Endodermal cell (in vitro differentiated cells): ENCODE measurements at places on chromosomes 1 and 21. TPM values are rescaled to one million over a fixed set of nuclear protein-coding genes. Genes with fewer than 3 reads are reported as not detected.
A peak's percentile ranks its signal among the peaks of the same experiment; 100 is the strongest.

The WNT3A gene
- 0.11 to 0.17 TPM (median 0.12 TPM) in 3 replicates for total RNA-seq

The PTPN22 gene
- total RNA-seq: not detected in 3 replicates

The ANGPTL7 gene
- total RNA-seq: not detected in 2 replicates

The LCE1D gene
- total RNA-seq: not detected in 2 replicates

The EPHA2 gene
- total RNA-seq: 56.5 to 57.8 TPM (median 57.2 TPM) in 3 replicates

The NTNG1 gene
- total RNA-seq: 2.6 and 3.5 TPM in 2 replicates

The KRTAP13-2 gene
- total RNA-seq: not detected in 2 replicates

The CITED4 gene
- 9.0 and 10.5 TPM in 2 replicates for total RNA-seq

GRCh38 chr1:40032240-40032891, 8.2 kb upstream of the CAP1 start:
- peak; percentile 73 for DNase-seq

- no peak for DNase-seq
These were observed 11.6 kb downstream of the KYAT3 start for GRCh38 chr1:88980870-88981269.

- DNase-seq: no peak
These were observed 272.6 kb upstream of the PLXNA2 start for GRCh38 chr1:208516780-208517179.

GRCh38 chr1:7432102-7432899, 338.8 kb upstream of the VAMP3 start:
- no peak for DNase-seq

- no peak for DNase-seq
These were observed 16.1 kb downstream of the ENSA start for GRCh38 chr1:150613061-150613920.

- no peak for DNase-seq
These were observed 15.2 kb downstream of the PLA2G2F start for GRCh38 chr1:20154301-20154831.

DNA sequence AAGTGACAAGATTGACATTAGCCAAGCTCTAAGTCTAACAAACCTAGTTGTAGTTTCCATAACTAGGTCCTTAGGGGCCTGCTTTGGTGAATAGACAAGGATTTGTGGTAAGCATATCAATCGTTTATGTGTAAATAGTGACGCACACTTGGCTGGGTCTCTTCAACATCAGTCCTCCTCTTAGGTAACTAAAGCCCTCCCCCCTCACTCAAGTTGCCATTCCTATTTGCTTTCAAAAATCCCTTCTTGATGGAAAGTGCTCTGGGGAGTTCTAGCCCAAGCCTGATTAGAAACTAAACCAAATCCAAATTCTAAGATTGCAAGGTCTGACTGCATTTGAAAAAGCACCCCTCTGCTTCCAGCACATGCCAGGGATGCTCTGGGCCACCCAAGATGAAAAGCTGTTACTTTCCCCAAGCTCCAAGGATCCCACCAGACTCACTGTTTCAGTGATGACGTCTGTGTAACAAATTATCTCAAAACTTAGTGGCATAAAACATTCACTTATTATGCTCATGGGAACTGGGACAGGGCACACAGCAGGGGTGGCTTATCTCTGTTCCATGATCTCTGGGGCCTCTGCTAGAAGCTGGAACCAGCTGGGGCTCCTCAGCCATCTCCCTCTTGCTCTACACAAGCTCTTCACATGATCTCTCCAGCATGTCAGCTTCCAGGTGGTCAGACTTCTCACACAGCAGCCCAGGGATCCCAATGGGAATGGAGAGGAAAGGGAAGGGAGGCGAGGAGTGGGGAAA, 74.1 kb downstream of the RRAGC start:
- no peak for DNase-seq

DNA sequence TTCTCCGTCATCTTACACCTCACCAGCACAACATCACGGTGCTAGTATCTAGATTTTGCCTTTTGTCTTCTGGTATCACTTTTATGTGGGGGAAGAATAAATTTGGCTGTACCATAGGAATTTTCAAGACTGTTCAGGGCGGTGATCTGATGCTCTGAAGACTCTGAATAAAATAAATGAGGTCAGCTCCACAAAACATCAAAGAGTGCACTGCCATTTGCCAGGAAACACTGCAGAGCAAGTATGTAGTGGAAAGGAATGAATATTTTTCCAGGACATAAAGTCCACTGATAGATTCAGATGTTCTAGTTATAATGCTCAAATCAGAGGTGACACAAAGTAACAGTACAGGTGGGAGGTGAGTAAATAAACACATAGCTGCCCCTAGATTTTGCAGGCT, 56.3 kb downstream of the ZP4 start:
- no peak for DNase-seq
